Type B pancreatic cell (in vitro differentiated cells): ENCODE measurements at places on chromosomes 2 and 18. TPM values are rescaled to one million over a fixed set of nuclear protein-coding genes. Genes with fewer than 3 reads are reported as not detected.
A peak's percentile ranks its signal among the peaks of the same experiment; 100 is the strongest.

GRCh38 chr2:54783349-54783748 lies 59.9 kb downstream of the EML6 start:
- no peak for DNase-seq

DNA sequence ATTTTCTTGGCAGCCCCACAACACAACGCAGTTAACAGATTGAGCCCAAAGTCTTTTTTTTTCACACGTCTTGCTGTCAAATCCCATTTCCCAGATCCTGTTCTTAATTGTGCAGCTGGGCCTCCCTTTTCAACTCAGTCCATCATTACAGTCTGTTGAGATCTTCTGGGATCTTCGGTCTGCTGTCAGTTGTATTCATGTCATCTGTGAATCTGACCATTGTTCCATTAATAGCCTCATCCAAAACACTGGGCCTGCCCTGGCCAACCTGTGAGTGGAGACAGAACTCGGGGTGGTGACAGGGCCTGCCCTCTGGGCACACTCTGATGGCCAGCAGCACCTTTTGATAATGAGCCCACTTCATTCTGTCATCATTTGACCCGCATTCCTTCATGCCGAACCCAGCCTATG lies 39.7 kb upstream of the SEMA4C start:
- DNase-seq: no peak

The CPLX4 gene
- not detected in 2 replicates for total RNA-seq

DNA sequence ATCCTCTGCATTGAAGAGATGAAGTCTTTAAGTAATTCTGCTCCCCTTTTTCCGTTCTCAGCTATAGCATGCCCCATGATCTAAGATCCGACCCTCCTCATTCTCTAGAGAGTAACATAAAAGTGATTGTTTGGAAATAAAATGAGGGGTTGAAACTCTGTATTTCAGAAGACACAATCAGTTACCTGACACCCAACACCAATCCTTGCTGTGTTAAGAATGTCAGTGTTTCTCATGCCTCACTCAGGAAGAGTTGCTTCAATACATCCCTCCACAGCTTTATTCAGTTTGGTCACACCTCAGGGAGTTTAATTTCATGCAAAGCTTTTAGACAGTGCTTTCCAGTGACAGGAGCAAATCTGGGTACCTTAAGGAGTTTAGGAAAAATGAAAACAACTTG lies 49.9 kb upstream of the RBBP8 start:
- no peak for DNase-seq

The GDF7 gene
- 0.31 and 24.3 TPM in 2 replicates for total RNA-seq

DNA sequence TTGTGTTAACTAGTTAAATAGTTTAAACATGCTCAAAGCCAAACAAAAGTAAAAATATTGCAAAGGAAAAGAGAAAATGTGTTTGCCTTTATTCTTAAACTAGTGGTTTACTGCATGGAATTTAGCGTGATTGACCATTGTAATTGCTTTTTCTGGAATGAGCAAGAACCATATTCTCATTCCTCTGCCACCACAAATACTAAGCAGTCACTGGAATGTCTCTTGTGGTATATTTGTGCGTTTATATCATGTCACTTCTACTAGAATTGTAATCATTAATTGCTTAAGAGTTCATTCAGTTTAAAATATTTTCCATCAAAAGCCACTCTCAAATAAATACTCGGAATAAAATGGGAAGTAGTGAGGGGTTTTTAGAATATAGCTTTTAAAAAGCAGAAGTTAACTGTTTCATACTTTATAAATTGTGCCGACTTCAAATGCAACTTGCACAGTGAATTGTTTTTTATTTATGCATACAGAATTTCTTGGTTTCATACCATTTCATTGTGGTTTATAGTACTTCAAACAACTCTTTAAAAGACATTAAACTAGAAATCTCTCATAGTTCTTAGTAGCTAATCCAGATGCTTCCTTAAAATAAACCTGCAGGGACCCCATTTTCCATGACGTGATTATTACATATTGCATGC lies 288.1 kb downstream of the EPHA4 start:
- DNase-seq: no peak

The CXCR1 gene
- total RNA-seq: not detected in 2 replicates

DNA sequence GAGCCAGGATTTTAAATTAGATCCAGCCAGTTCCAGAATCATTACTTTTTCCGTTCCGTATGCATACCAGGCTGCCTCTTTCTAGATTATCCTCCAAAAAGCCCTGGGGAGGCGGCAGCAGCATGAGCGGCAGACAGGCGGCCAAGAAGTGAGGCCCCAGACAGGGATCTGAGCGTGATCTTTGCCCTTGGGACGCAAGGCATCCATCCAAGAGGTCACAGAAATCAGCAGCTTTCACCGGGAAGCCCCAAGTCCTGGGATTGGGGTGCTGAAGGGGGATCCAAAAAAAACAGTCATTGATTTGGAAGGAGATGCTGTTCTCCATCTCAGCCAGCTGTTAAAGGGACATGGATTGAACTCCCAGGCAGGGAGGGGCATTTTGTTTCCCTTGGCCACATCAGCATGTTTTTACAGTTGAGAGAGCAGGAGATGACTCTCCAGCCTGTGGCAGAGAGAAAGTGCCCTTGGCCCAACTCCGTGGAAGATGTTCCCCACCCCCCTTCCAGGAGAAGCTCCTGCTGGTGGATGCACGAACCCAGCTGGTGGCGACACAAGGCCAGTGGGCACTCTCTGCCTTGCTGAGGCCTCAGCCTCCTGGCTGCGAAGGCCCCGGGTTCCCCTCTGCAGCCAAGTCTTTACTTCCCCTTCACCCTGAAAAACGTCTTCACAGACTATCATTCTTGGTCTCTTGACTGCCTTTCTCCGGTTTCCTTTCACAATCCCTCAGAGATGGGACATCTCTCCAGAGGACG lies 265.6 kb downstream of the ANAPC1 start:
- no peak for DNase-seq

GRCh38 chr2:165870346-165870745 lies 76.3 kb upstream of the GALNT3 start:
- DNase-seq: no peak

The TCF23 gene
- not detected in 2 replicates for total RNA-seq

- no peak for DNase-seq
These were observed 18.8 kb upstream of the TNS1 start for GRCh38 chr2:218021536-218022071.

The C2orf74 gene
- 8.7 and 13.1 TPM in 2 replicates for total RNA-seq

DNA sequence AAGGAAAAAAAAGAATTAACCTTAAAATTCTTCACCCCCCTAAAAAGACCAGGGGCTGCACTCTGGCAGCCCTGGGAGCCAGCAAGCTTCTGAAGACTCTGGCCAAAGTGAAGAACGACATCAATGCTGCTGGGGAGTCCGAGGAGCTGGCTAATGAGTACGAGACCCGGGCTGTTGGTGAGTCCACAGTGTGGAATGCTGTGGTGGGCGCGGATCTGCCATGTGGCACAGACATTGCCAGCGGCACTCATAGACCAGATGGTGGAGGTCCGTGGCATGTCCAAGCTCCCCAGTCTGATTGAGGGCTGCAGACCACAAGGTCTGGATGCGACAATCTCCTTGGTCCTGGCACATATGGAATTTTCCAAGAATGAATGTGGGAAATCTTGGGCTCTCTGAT lies 47.4 kb downstream of the TRPM8 start:
- DNase-seq: no peak

- no peak for DNase-seq
These were observed 114.3 kb downstream of the NXPH2 start for GRCh38 chr2:138665937-138666336.

- no peak for DNase-seq
These were observed 416.5 kb upstream of the KCNH7 start for GRCh38 chr2:163255086-163255485.

DNA sequence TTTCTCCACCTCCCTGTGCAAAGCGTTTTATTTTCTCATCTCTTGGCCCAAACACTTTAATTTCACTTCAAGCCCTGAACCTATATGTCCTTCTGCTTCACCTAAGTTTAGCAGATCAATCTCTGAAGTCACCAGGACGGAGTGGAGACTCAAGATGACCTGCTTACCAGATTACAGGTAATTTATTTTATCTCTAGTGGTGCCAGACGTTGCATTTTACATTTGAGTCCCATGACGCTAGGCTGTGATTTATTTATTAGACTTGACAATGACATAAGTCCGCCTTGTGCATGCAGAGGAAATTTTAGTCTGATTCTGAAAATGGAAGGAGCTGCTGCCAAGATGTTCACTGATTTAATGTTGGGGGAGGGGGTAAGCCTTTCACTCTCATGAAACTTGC lies 73.9 kb downstream of the MRO start:
- DNase-seq: no peak

The IMP4 gene
- total RNA-seq: 53.6 and 67.0 TPM in 2 replicates

DNA sequence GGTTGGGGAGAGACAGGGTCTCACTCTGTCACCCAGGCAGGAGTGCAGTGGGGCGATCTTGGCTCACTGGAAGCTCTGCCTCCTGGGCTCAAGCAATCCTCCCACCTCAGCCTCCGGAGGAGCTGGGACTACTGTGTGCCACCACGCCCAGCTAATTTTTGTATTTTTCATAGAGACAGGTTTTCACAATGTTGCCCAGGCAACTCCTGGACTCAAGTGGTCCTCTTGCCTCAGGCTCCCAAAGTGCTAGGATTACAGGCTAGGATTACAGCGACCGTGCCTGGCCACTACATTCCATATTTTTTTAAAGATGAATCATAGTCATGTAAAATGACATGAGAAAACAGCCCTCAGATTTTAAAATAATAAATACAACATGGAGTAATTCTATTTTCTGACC lies 32.3 kb downstream of the CWC22 start:
- DNase-seq: no peak

The ALKAL2 gene
- total RNA-seq: 3.5 and 10.6 TPM in 2 replicates

The PLCD4 gene
- total RNA-seq: 0.40 and 1.4 TPM in 2 replicates

- no peak for DNase-seq
These were observed 256.0 kb downstream of the AFF3 start for GRCh38 chr2:99886418-99886817.

- no peak for DNase-seq
These were observed 339.8 kb downstream of the ZEB2 start for GRCh38 chr2:144180131-144180530.

The ITGB6 gene
- total RNA-seq: 3.2 and 7.8 TPM in 2 replicates

DNA sequence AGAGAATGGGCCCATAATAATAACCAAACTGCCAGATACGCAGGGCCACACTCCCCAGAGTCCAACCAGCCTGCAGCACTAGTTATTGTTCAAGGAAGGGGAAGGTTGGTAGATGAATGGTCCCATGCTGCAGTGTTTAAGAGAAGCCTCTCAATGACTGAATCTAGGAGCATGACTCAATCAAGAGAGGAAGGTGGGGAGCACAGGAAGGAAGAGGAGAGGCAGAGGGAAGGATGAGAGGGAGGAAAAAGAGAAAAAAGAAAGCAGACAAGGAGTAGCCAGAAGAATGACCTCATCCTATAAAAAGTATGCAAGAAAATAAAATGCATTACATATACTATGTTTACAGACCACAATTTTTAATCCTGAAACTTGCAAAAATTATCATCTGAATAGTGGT lies 174.5 kb downstream of the TCF4 start:
- DNase-seq: no peak

- no peak for DNase-seq
These were observed 18.9 kb upstream of the WDR33 start for GRCh38 chr2:127829845-127830246.

DNA sequence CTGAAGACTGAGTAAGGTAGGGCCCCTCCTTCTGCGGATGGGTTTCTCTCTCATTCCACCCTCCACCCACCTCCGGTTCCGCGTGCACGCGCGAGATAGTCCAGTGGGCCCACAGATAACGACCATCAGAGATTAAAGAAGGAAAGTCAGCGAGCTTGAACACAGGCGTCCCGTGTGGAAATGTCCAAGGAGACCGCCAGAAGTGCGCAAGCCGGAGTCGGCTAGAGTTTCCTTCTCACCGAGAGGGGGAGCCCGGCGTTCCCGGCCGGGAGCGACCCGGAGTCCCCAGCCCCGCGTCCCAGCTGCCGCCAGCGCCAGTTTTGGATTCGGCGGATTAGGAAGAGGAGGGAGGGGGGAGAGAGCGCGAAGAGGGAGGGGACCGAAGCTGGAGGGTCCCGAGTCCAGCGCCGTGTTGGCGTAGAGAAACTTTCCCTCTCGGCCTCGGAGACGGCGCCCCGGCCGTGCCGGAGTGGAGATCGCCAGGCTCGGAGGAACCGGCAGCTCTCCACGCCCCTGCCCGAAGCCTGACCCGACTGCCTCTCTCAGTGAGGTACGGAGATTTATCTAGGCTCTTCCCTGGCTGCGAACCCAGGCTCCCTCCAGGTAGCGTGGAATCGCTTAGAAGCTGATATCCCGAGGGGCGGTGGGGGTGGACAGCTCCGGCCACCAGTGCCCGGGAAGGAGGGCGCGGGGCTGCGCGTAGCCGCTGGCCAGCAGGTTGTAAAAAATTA lies at the start of gene GULP1:
Gene GULP1, plus strand, starts transcription at position 258 of the 731 bp plus-strand sequence. CDS start 185,829 bp downstream, outside the sequence.
- peak; percentile 87 for DNase-seq

DNA sequence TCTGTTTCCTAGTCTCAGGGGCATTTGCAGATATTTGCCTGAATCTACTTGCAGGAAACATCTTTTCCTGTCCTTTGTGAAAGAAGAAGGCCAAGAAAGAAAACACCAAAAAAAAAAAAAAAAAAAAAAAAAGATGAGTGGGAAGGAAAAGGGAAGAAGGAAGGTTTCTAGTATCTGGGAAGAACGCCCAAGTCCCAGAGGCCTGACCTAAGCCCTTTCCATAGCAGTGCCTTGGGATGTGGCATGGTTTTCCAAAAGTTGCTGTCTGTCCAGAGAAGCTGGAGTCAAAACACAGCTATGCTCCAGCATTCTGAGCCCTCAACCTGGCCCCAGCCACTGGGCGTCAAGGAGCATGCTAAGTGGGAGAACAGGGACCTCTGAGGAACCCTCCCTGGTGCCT lies 123.5 kb downstream of the INHBB start:
- DNase-seq: no peak

GRCh38 chr2:189587780-189588179 lies 7.2 kb upstream of the SLC40A1 start:
- DNase-seq: no peak

The MAPK4 gene
- total RNA-seq: 6.7 and 7.5 TPM in 2 replicates

The IL36A gene
- total RNA-seq: not detected in 2 replicates

DNA sequence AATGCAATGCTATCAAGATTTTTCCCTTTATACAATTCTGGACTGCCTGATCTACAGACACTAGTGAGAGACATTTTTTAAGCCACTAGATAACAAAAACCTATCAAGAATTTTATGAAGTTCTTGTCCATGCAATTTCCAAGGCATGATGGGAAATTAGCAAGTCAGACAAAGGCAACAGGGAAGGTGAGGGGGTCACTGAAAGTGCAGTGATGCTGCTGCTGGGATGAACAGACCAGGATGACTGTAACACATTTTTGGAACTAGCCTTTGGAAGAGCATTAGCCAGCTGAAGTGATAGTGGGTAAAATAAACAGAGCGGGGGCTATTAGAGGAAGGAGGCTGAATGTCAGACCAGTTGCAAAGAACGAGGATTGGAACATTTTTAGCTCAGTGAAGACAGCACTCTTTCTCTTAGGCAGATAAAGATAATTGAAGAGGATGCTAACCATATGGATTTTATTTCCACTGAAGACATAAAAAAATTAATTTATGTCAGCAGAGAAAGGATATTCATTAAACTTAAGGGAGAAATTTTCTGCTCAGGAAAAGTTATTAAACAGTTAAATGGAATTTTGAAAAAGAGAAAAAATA lies 17.9 kb downstream of the NRXN1 start:
- DNase-seq: no peak

GRCh38 chr2:129673847-129674711 lies 305.4 kb upstream of the RAB6C start:
- DNase-seq: no peak
